ENCODE measurements at places on chromosomes 6 and 20.
A peak's percentile ranks its signal among the peaks of the same experiment; 100 is the strongest.

- DNase-seq, result no peak
Observed at GRCh38 chr20:10639077-10639736, 34.6 kb downstream of the JAG1 start.

DNA sequence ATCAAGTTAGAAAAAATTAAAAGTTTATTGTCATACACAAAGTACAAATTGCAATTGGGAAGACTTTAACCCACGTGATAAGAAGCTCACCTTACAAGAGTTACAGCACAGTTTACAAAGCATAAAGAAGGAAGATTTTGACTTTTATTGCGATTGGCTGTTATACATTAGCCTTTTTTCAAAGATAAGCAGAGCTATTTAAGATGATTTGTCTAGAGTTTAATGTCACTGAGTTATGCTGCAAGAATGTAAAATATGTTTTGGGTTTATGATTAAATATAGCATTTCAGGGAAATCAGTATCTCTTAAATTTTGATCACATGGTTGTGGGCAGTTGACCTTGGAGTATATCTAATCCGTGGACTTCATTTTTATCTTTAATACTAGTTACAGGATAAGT, 664.2 kb upstream of the PTCHD4 start:
- no peak for DNase-seq

DNA sequence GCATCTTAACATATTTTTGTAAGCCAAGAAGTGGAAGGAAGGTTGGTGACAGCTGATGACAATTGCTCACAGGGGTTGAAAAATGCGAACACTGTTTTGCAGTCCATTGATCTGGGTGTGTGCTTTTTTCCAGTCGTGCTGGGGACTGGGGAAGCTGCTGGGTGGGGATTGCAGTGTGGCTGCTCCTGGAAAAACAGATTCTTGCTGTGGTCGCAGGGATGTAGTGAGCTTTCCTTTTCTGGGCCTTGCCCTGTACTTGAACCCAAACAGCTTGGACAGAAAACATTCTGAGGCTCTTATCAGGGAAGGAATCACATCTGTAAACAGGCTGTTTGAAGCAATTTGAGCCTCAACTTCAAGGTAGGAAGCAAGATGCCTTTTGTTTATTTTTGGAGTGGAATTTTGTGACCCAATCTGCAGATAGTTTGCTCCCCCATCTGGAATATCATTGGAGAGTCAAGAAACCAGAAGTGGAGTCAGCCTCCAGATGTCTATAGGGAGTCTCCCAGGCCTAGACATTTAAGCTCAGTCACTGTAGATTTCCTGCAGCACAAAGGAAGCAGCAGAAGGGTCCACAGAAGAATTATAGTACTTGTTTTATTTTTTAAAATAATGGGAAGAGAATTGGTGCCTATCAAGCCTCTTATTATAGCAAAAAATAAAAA, 279.2 kb upstream of the FERMT1 start:
- DNase-seq, result no peak

DNA sequence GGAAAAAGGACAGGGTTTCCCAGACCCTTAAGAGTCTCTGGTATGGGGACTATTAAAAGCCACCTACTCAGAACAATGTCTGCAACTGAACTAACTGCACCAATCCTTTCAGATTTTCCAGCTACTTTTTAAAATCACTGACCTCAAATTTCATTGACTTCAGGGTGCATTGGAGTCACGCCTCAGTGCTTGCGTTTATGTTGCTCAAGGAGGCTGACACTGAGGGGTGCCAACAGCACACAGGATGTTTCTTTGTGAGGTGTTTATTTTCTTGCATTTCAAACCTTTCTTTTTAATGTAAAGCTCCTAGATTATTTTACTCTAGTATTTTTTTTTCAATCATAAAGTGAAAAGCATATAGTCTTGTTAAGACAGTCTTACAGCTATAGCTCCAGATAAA, 402.0 kb upstream of the SLC35B3 start:
- DNase-seq, result no peak

GRCh38 chr6:7219310-7219709, 93.7 kb downstream of the SSR1 start:
- DNase-seq, result no peak

DNA sequence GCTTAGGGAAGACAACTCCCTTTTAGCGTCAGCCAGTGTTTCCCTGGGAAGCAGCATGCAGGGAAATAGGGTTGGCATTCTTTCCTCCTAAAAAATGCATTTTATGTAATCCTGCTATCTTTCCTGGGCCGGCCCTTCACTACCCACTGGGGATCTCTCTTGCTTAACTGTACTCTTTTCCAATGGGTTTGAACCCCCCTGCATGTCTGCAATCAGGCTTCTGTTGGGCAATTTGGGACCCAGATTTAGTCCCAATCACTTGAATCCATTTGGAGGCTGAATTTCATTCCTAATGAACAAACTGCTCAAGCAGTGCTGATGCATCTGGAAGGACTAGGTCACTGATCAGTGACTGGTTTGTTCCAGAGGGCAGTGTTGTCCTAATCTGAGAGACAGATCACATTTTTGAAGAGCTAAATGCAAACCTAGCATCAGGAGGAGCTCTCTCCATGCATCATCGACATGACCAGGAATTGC, 152.0 kb downstream of the TSHZ2 start:
- DNase-seq, result no peak

DNA sequence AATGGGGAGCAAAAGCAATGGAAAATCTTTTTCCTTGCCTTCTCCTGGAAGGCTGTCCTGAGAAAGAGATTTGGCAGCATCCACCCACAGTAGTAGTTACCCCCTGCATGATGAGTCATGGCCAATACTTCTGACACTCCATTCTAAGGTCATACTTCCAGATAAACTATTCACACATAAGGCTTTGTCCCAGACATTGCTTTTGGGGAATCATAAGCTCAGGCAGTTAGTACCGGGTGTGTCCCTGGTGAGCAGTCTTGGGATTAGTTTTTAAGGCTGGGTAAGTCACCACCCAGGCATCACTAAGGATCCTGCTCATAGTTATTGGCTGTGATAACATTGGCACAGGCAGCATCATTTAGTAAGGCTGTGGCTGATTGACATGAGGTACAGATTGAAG, 160.6 kb upstream of the GGTLC1 start:
- DNase-seq, result no peak

DNA sequence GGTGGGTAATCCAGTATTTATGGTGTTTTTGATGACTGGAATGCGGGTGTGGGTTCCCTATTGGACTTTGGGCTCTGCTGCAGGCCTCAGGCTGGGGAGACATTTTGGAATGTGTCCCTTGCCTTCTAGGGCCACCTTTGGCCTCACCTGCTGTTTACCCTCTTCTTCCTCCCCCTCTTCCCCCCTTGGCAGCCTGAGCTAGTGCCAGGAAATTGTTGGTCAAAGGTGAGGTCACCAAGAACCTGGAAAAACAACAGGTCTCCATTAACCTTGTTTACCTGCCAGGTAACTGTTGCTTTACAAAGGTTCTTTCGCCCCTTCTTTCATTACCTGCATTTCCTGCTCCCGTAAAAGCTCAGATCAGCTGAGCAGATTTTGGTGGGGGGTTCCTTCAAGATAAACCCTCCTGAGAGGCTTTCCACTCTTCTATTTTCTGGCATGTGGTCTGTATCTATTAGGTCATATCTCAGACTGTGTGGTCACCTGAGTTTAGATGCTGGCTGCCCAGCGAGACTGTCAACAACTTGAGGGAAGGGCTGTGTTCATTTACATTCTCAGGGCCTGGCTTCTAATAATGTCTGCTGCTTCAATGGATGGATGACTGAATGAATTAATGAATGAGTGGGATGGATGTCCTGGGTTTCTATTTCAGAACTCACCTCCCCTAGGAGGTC, 34.7 kb downstream of the VEGFA start:
- DNase-seq, result no peak

GRCh38 chr20:31685853-31686643, 36.6 kb downstream of the BCL2L1 start:
- no peak for DNase-seq

DNA sequence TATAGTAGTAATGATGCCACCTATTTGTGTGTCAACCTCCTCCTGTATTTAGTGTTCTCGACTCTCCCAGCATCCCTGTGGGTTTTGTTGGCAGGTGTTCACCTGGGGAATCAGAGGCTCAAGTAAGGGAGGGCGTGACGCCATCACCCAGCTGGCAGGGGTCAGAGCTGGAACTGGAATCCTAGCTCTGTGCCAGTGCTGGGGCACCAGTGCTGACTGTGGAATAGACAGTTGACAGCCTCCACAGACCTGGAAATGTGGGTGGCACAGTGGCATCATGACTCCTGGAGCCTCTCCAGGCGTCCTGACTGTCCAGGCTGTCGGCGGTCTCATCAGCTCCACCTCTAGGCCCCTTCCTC, 102.8 kb downstream of the SYCP2 start:
- DNase-seq, result no peak

GRCh38 chr20:63577317-63577894, 3.4 kb upstream of the HELZ2 start:
- DNase-seq, result no peak

- no peak for DNase-seq
Observed at GRCh38 chr6:112827793-112828192, 480.7 kb downstream of the RFPL4B start.

DNA sequence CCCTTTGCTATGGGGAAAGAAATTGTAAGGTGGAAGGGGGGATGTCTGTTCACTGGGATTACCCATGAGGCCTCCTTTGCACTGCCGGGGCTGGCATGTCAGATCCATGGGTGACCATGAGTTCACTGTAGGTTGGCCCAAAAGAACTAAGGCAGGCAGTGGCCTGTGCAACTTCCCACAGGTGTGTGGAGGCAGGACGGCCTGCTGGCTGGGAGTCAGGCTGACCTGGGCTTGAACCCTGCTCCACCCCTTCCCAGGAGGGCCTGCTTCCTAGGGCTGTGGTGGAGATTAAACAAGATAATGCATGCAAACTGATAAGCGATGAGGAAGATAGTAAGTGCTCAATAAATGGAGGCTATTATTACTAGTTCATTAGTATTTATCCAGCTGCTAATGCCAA, 163.0 kb downstream of the EYA2 start:
- no peak for DNase-seq

- no peak for DNase-seq
Observed at GRCh38 chr6:151101161-151101815, 138.5 kb upstream of the AKAP12 start.

- no peak for DNase-seq
Observed at GRCh38 chr20:37071481-37071911, 24.3 kb downstream of the RBL1 start.

- DNase-seq, result no peak
Observed at GRCh38 chr6:168309183-168309582, 10.4 kb downstream of the DACT2 start.

DNA sequence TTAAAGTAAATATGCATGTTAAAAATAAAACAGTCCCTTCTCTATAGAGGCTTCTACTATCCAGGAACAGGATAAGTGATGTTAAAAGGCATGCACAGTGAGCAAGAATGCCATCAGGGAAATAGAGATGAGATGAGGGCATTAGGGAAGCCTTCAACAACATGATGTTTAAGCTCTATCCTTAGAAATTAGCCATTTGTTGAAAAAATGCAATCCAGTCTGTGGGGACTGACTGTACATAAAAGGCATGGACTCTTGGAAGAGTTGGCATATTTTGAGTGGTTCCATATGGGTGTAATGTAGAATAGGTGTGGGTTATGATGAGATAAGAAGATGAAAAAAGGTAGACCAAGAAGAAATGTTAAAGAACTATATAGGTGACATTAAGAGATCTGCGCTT, 5.8 kb downstream of the KIAA0319 start:
- no peak for DNase-seq

DNA sequence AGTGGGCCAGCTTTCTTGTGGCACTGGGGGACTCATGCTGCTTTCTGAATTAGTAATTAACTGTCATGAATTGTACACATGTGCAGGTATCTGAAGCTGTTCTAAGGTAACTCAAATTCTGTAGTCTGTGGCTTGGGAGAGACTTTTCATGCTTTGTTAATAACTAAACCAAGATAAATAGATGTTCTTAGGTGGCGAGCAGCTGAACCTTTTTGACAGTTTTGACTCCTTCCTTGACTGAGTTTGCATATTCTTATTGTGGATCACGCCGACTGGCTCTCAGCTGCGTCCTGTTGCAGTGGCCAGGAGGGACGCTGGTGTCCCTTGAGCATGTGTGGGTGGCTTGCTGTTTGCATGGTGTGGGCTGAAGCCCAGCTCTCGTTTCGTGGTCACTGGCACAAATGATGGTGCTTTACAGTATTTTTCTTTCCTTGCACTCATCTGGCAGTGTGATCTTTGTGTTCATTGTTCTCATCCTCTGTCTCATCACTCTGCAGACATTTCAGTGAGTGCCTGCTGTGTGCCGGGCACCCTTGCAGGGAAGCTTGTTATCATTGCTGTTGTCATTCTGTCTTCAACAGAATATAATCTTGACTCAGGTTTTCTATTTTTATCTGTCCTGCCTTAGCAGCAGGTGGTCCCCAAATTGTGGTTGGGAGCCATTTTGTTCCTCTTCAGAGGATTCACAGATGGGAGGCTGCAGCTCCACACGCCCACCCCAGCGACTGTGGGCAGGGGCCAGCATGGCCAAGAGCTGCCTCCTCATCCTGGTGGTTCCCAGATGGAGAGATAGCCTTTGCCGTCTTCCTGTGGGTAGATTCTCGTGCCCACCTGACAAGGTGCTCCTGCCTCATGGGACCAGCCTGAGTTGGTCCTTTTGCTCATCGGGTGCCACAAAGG, 39.6 kb downstream of the DUSP22 start:
- peak; percentile 27 for DNase-seq

GRCh38 chr20:44648579-44648978, 2.9 kb downstream of the ADA start:
- DNase-seq, result no peak

- no peak for DNase-seq
Observed at GRCh38 chr6:82145926-82146452, 101.6 kb downstream of the IBTK start.

DNA sequence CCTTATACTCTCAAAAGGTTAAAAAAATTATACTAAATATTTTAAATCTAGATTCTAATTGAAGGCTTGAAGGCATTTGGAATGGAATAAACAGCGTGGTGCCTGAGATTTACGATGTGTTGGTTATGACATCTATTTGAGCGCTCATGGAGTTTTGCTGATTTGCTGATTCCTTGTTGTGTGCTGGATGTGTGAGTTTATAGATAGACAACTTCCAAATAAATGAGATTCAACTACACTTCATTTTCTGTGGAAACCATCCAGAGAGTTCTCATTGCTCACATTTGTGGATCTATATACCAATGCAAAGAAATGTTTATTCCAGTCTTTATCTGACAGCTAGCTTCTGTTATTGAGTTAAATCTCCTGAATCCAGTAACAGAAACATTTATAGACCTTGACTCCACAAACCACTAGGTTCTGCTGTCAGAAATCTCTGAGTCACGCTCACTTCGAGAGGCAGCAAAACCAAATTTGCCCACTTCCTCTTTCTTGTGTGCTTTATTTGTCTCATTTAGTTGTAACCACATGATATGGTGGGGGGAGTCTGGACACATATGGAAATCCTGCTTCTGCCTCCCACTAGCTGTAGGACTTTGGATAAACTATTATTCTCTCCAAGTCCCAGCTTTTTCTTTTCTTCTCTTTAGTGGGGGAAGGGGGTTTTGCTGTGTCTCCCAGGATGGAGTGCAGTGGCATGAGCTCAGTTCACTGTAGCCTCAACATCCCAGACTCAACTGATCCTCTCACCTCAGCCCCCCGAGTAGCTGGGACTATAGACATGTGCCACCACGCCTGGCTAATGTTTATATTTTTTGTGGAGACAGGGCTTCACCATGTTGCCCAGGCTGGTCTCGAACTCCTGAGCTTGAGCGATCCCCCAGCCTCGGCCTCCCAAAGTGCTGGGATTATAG, 54.5 kb downstream of the IPCEF1 start:
- no peak for DNase-seq
